ENCODE measurements at places on chromosomes 13 and 19.

DNA sequence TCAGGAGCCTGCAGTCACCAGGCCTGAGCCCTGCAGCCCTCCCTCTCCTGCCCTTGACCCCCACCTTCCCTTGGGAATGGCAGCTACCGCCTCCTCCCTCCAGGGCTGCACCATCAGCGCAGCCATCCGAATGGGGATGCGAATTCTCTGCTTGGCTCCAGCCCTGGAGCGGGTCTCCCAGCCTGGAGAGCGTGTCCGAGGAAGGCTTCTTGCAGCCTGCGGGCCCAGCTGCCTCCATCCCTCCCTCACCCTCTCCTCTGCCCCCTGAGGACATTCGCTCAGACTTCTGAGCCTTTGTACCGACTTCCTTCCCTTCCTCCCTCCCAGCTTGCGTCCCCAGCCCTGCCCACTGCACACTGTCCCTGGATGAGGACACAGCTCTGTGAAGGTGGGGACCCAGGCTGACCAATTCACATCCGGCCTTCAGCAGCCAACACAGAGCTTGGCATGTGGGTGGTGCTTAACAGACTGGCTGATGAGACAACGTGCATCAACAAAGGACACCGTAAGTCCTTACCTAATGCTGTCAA is 6.0 kb upstream of the NKPD1 start:
- DNase-seq = no peak

DNA sequence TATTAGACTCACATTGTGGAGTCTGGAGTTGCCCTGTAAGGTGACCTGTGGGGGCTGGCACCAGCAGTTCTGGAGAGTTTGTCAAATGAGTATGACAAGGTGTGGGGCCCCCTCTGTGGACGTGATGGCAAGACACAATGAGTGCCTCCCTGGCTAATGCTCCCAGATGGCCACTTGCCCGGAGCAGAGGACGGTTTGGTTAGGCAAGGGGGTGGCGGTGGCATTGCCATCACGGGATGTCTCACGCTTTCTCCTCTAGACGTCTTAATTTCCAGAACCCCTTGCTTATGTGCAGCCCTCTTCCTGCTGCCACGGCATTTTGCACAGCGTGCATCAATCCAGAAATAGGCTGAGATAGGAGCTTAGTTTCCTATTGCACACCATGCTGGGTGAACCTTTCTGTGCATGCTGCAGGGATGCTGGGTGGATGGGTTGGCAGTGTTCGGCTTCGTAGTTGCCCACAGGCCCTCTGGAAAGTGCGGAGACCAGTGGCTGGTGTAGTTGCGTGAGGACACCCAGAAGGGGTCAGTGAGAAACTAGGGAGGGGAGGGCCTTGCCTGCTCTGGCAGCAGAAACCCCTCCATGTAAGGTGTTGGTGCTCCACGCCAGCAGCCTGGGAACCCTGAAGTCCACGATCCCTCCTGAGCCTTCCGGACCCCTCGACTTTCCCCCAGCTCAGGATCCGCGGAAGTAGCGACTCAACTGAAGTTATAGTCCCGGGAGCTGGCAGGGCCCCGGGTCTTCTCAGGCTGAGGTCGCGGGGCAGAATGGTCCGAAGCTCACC is 18.1 kb upstream of the LRP3 start:
- DNase-seq = no peak

- DNase-seq = no peak
Observed at GRCh38 chr13:99265821-99266426, 7.7 kb upstream of the GPR18 start.

DNA sequence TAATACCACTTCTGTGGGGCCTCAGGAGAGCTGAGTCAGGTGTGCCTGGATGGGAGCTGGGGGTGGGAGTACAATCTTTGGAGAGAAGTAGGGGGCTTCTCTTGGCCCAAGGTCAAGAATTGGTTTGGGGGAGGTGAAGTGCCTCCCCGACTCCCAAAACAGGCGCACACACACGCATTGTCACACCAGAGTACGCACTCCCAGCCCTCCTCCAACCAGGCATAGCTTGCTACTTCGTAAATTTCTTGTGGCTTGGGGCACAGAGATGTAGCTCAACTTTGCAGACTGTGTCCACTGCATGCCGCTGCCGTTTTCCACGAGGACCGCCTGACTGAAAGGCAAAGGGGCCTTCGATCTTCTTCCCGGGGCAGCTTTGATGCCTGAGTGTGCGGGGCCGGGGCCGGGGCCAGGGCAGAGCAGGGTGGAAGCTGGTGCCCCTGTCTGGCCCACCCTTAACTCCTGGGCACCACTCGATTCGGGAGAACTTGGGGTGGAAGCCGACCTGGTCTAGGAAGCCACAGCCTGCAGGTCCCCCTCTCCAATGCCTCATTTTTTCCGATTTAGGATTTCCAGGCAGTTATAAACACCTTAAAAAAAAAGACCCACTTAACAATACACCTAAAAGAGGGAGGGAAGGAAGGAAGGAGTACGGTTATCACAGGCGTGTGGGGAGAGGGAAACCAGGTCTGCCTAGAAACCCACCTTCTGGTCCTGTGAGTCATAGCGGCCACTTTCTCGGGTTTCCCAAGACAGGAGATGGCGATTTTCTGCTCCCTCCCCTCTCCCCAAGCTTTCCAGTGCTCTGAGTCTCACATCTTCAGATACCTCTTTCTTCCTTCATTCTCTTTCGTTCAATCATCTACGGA is 5.8 kb upstream of the TSHZ3 start:
- DNase-seq = no peak

- DNase-seq = no peak
Observed at GRCh38 chr19:49997709-49998108, 27.5 kb downstream of the VRK3 start.
